Stimulated activated CD4-positive, alpha-beta T cell treated with anti-CD3 and anti-CD28 coated beads, Interleukin-15, amount 100 ng/mL, for 1 hour (primary cell): ENCODE measurements at places on chromosomes 12 and 14.

GRCh38 chr12:76080729-76081415 is 3.6 kb downstream of the NAP1L1 start:
- no peak for DNase-seq

DNA sequence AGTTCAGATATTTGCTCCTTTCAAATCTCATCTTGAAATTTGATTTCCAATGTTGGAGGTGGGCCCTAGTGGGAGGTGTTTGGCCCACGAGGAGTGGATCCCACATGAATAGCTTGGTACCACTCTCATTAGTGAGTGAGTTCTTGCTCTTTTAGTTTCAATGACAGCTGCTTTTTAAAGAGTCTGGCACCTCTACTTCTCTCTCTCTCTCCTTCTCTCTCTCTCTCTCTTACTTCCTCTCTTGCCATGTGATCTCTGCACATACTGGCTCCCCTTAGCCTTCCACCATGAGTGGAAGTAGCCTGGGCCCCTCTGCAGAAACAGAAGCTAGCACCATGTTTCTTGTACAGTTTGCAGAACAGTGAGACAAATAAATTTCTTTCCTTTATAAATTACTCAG is 25.1 kb downstream of the GPR65 start:
- DNase-seq, result no peak

DNA sequence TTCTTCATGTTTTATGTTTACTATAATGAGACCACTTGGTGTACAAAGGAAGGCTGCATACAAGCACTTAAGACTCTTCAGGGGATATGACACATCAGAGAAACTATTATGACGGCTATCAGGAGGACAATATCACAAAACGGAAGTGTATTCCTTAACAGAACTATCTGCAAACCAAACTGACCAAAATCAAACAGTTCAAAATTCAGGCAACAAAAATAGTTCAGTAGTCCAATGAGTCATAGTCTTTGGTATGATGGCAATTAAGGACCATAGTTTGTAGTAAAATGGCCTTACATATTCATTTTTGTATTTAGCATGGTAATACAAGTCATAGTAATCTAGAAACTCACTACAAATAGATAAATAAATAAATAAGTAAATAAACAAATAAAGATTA is 1638.7 kb upstream of the SEL1L start:
- no peak for DNase-seq

GRCh38 chr14:38039496-38039895 is 168.2 kb upstream of the SSTR1 start:
- DNase-seq, result no peak

DNA sequence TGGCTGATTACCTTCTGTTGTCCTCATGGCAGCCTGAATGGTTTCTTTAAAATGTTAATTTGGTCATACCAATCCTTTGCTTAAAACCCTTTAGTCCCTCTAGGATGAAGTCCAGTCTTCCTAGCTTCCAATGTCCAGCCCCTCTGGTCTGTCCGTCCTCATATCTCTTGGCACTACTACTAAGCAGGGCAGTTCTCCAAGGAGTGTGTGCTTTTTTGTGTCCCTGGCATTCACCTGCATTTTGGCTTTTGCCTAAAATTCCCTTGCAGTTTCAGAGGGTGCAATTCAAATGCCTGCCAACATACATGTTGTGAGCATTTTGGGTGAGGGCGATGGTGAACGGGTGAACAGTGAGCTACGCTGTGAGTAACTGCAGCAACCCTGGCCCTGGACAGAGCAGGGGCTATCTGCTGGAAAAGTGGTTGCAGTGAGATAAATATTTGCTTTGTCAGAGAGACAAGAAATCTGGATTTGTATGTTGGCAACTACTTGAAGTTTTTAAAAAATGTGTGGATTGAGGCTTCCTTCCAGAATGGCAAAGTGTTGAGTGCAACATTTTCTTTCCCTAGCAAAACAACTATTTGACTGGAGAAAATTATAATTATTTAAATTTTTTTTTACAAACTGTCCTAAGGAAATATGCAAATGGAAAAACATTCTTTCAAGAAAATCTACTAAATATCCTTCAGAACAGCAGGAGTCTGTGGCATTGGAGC is 14.6 kb downstream of the GALNT8 start:
- DNase-seq, result no peak

DNA sequence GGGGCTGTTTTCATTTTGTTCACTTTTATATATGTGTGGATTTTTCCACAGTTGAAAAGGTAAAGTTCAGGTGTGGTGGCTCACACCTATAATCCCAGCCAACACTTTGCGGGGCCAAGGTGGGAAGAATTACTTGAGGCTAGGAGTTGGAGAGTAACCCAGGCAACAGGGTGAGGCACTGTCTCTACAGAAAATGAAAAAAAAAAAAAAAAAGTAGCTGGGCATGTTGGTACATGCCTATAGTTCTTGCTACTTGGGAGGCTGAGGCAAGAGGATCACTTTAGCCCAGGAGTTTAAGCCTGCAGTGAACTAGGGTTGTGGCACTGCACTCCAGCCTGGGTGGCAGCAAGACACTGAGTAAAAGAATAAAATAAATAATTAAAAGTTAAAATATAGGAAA is 326.5 kb downstream of the NAV3 start:
- no peak for DNase-seq

GRCh38 chr14:72644038-72644437 is 249.9 kb downstream of the DPF3 start:
- no peak for DNase-seq

DNA sequence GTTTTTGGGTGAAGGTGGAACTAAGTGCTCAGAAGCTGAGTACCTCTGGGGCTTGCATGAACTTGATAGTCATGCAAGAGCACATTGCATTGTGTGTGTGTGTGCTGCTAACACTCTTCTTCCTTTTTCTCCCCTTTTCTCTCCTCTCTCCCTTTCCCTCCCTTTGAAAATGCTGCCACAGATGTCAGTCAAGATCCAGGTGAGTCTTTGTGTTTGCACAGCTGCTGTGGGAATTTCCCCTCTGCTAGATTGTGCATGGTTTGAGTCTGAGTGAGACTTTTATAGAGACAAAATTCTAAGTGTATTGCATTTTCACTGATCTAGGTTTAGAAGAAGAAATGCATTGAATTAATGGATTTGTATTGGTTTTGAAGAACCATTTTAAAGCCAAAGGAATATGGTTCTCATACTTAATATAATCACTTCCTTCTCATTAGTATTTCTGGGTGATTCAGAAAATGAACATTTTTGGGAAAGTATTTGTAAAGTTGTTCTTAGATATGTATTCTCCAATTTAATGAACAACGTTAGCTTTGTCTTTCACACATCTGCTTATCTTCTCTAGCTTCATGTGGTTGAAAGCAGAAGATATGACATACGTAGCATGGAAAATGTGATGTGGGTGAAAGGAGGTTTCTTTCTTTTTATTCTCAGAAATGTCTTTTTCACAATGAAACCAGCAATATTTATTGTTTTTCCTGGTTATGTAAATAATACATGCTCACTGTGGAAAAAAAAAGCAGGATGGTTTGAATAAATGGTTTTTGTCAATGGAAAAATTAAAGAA is 108.5 kb downstream of the NRXN3 start:
- no peak for DNase-seq

- DNase-seq, result no peak
These were observed 107.4 kb downstream of the AEBP2 start for GRCh38 chr12:19546611-19547162.

DNA sequence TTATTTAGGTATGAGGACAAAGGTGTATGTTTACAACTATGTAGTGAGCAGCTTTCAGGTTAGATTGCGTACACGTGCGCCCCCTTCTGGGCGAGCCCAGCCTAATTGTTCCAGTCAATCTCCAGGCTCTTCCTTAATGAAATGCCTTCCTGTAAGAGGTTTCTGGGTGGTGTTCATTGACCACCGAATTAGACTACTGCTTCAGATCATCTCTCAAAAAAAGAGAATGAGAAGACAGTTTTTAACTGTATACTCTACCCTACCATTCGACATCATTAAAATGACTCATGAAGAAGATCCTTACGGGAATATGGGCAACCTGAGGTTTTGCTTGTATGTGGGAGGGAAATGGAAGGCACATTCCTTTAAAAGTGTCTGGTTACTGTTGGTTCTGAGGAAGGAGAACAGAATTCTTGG is 2.1 kb downstream of the LUM start:
- DNase-seq, result peak; percentile 12

GRCh38 chr12:95548056-95548538 is 3.2 kb downstream of the USP44 start:
- no peak for DNase-seq

DNA sequence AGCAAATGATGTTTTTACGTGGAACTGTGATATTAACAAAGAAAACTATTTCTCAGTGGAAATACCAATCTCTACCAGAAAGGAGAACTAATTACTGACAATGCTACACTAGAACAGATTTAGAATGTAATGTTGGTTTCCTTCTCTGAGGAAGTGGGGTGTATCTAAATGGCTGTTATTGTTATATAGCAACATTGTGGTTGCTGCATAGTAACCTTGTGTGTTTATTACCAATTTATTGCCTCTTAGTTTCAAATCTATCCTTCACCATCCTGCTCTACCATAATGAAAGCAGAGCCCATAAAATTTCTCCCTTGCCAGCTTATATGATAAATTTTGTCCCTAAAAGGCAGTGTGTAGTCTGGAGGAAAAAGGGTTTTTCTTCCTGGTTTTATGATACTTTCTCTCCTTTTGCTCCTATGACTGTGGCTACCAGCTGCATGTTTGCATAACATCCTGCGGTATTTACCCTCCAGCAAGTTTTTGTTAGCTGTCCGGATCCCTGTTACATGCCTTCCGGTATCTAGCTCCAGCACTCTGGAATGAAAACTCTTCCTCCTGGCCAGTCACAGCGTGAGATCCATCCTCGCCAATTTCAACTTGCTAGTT is 5.7 kb upstream of the KLRK1 start:
- DNase-seq, result no peak

GRCh38 chr12:7656121-7656520 is 9.6 kb downstream of the APOBEC1 start:
- no peak for DNase-seq

DNA sequence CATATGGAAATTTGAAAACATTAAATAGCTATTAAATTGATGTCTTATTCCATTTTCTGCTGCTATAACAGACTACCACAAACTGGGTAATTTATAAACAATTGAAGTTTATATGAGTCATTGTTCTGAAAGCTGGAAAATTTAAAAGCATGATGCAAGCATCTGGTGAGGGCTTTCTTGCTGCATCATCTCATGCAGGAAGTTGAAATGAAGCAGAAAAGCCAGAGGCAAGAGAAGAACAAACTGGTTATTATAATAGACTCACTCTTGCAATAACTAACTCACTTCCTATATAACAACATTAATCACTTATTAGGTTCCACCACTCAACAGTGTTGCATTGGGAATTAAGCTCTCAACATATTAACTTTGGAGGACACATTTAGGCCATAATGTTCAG is 1277.4 kb downstream of the LRFN5 start:
- DNase-seq, result no peak

DNA sequence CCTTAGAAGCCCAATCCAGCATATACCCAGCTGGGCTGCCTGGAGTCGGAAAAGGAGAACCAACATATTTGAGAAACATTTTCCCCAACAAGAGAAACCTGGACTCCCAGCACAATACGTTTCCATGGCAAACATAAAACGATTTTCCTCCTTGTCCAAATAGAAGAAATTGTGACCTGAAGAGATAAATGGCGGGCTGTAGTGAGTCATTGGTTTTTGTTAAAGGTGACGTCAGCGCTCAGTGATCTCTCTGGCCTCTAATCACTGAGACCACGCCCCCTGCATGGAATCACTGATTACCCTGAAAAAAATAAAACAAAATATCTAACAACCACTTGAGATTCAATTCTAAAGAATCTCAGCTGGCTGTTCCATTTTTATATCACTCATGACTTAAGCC is 6.0 kb downstream of the CCDC60 start:
- DNase-seq, result no peak

DNA sequence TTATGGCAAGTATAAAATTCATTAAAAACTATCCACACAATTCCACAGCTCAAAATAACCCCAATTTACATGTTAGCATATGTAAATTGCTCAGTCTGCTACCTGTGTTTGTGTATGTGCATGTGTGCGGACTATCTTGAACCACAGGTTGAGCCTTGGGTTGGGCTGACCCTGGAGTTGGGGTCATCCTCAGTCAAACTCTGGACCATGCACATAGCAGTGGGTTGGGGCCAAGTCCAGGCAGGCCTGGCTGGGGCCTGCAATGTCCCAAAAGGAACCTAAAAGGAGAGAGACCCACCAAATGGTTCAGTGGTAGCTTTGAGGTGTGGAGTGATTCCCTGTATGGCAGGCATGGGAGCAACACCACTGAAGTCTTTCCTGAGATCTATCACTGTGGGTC is 156.1 kb downstream of the FOXN3 start:
- DNase-seq, result no peak

DNA sequence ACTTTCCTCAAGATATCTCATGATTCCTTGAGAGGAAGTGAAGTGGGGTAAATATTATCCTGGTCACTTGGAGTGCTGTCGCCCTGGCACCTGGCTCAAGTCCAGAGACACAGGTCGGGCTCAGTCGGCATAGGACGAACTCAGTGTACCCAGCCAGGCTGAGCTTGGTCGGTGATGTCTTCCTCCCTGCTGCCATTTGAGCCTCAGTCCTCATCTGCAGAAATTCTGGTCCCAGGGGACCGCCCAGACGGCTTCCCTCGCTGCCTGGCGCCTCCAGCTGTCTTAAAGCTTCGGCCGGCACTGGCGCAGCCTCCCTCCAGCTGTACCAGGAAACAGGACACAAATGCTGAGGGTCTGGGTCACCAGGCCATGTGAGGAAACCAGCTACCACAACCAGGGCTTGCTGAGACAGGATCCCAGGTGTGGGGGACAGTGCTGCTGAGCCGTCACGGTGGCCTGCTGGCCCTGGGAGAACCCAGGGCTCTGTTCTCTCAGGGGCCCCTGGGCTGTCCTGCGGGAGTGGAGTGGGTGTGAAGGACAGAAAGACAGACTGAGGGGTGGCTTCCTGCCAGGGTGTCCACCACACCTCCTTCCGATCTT is 5.0 kb upstream of the KLC1 start:
- DNase-seq, result no peak

- DNase-seq, result no peak
These were observed 31.3 kb upstream of the ATF1 start for GRCh38 chr12:50732591-50732990.

DNA sequence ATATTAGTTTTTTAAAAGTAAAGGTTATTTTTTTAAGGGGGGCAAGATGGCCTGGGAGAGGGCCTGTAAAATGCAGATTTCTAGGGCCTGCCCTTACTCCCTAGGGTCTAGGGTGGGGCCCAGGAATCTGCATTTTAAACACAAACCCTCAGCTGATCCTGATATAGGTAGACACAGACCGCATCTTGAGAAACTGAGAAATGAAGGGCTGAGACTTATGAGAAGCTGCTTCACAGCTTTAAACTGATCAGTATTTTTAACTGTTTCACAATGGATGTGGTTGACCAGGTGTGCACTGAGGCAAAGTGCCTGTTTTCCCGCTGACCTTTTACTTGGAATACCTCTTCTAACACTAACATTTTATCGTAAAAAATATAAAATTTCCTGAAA is 84.0 kb downstream of the CCDC88C start:
- no peak for DNase-seq
